Peyer's patch (tissue), 4 donors: ENCODE measurements at places on chromosomes 16 and 17. TPM values are rescaled to one million over a fixed set of nuclear protein-coding genes. Genes with fewer than 3 reads are reported as not detected.
A peak's percentile ranks its signal among the peaks of the same experiment; 100 is the strongest.

INCA1 gene
- not detected for total RNA-seq

MAZ gene
- total RNA-seq, result 144 TPM

CDH1 gene
- 612 TPM for total RNA-seq

MEAK7 gene
- 7.4 TPM for total RNA-seq

SALL1 gene
- 3.4 TPM for total RNA-seq

MYH2 gene
- not detected for total RNA-seq

ANKFN1 gene
- 0.95 TPM for total RNA-seq

SYT17 gene
- total RNA-seq, result 7.0 TPM

PABPN1L gene
- total RNA-seq, result not detected

GPRC5B gene
- 22.9 TPM for total RNA-seq

CPHXL2 gene
- total RNA-seq, result not detected

GRCh38 chr17:40175928-40176753, 1.1 kb upstream of the RAPGEFL1 start:
- DNase-seq, result peak; percentile 88

DNA sequence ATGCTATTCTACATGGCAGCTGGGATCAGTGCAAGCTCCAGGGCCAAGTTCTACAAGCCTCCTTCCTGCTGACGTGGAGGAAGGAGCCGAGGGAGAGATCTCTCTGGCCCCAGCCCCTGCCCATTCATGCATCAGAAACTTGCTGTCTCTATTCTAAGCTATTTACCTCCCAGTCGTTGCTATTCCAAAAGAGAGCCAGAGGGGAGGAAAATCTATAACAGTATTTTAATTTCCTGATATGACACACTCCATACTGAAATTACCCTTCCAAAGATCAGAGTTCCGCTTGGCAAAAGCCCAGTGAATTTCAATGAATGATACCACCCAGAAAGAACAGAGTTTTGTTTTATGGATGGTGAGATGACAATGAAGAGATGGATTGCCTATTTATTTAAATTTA, 133.4 kb downstream of the GRIN2A start:
- DNase-seq, result no peak

GRCh38 chr17:57788725-57789124, 43.6 kb upstream of the CCDC182 start:
- no peak for DNase-seq

- peak; percentile 63 for DNase-seq
Measured at GRCh38 chr16:17346621-17347569, 123.9 kb downstream of the XYLT1 start.

DNA sequence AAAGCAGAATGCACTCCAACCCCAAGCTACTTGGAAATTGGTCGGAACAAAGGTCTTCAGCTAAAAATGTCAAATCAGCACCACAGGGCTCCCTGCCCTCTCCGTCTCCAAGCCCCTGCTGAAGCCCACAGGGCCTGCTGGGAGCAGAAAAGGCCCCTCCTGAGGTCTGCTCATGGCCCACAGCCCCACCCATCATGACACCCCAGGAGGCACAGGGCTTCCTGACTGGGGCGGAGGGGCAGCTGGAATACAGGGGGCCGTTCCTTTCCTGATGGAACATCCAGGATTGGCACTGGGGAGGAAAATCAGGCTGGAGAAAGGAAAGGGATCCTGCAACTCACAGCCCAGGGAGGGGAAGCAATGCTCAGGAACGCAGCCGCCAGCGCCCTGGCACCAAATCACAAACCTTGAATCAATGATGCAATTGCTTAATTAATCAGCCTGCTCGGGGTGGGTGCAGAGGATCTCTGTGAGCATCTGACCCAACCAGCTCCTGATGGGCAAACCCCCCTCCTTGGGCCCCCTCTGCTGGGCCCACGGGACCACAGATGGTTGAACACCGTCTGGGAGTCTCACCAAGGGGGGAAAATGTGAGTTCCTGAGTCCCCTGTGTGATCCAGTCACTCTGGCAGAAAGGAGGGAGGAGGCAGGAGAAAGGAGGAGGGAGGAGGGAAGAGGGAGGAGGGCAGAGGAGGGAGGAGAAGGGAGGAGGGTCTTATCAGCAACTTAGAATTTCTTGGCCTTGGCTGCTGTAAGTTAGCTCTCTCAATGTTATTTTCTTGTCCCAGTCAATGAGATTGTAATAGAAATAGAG, 155.5 kb downstream of the ZNF423 start:
- DNase-seq, result no peak

GRCh38 chr16:69724981-69725479, 1.3 kb downstream of the NQO1 start:
- no peak for DNase-seq

GRCh38 chr16:72938795-72939164, 109.1 kb downstream of the ZFHX3 start:
- peak; percentile 58 for DNase-seq

GRCh38 chr17:40329839-40330794, 21.1 kb downstream of the RARA start:
- DNase-seq, result peak; percentile 76

- no peak for DNase-seq
Measured at GRCh38 chr16:10729104-10730048, 14.3 kb upstream of the NUBP1 start.

- DNase-seq, result no peak
Measured at GRCh38 chr16:27234171-27234570, 30.8 kb downstream of the KDM8 start.

DNA sequence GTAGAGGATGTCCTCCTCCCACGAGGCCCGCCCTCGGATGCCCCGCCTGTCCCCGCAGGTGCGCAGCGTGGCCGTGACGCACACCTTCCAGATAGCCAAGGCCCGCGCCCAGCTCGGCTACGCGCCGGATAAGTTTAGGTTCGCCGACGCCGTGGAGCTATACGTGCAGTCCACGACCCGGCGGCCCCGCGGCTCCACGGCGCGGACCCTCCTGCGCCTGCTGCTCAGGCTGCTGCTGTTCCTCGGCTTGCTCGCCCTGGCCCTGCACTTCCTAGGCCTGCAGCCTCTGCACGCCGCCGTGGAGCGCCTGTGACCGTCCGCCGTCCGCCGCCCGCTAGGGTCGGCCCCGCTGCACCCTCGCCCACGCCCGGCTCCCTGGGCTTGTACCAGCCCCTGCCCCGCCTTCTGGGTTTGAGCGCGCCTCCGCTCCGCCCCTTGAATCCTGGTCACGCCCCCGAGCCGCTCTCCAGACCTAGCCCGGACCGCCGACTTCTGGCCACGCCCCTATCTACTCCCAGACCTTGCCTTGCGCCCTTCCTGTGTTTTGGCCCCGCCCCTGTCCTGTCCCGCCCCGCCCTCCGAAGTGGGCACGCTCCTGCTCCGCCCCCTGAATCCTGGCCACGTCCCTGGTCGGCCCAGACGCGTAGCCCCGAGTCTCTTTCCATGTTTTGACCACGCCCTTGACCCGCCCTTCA, 15.8 kb upstream of the EEF2K start:
- peak; percentile 96 for DNase-seq

GRCh38 chr17:20302246-20302917, 165.0 kb downstream of the LGALS9B start:
- no peak for DNase-seq

DNA sequence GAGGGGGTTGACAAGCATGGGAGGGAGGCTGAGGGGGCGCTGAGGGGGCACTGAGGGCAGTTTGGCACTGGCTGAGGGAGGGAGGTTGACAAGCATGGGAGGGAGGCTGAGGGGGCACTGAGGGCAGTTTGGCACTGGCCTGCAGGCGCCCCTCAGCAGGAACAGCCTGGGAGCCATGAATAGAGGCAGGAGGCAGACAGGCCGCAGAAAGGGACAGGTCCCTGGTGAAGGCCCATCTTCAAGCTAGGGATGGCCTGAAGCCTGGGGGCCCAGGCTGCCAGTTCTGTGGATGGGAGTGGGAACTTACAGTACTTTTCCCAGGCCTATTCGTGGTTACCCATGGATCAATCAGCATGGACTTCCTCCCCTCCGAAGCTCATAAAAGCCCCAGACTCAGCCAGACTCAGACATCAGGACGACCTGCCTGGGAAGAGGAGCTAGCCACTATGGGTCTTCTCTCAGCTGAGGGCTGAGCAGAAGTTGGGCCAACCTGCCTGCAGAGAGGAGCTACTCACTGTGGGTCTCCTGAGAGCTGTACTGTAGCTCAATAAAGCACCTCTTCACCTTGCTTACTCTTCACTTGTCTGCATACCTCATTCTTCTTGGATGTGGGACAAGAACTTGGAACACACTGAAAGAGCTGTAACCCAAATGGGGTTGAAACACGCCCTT, 72.8 kb upstream of the BRD7 start:
- DNase-seq, result peak; percentile 31

GRCh38 chr16:12587646-12588277, 215.9 kb downstream of the CPPED1 start:
- DNase-seq, result peak; percentile 19

DNA sequence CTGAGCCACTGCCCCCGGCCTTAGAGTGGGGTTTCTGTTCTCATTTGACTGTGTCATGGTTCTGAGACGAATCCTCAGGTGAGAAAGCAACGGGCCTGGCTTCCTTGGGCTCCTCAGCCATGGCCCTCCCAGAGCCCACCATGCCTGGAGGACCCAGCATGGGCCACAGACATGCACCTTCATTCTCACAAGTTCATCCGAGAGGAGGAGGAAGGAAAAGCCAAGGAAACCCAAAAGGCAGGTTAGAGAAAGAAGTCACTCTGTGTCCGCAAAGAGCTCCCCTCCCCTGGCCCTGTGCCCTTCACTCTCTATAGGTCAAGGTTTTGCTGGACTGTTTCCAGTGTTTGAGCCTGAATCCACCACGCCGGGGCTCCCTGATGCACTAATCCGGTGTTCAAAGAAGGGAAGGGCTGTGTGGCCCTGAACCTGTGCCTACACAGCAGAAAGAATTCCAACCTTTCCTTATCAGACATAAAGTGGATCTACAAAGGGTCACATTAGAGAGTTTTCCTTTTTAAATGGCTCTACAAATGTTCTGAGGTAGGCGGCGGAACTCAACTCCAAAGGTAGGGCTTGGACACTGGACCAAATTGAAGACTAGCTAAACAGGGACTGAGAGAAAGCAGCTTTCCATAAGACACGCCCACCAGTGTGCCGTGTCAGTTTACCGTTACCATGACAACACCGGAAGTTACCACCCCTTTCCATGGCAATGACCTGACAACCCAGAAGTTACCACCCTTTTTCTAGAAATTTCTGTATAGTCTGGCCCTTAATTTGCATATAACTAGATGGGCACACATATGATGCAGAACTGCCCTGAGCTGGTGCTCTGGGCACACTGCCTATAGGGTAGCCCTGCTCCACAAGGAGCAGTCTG, 15.9 kb upstream of the PECAM1 start:
- peak; percentile 47 for DNase-seq

- DNase-seq, result no peak
Measured at GRCh38 chr17:65066901-65067300, 10.4 kb upstream of the GNA13 start.

DNA sequence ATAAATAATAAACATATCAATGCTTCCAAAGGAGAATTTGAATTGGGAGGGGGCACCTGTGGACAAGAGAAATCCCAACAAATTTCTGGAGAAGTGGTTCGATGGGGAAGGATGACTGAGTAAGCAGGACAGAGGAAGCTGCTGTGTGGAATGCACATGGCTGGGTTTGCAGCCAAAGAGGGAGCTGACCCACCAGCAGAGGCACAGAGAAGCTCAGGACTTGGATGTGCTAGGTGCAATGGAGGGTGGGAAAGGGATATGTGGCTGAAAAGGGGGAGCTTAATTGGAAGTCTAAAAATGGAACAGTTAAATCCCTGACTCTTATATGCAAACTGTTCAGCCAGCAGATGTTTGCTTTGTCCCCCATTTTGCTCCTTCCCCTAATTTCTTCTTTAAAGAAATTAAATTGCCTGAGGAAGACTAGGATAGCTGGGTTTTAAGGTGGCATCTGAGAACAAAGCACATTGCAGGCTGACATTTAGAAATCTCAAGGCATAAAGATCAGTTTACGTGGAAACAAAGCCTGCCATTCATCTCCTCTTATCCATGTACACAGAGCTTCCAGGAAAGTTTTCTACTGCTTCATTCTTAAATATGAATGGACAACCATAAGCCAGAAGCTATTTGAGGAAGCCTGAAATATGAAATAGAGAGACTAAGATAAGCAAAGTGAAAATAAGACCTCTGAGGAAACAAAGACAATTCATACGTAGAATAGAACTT, 23.0 kb upstream of the TNS4 start:
- DNase-seq, result no peak

DNA sequence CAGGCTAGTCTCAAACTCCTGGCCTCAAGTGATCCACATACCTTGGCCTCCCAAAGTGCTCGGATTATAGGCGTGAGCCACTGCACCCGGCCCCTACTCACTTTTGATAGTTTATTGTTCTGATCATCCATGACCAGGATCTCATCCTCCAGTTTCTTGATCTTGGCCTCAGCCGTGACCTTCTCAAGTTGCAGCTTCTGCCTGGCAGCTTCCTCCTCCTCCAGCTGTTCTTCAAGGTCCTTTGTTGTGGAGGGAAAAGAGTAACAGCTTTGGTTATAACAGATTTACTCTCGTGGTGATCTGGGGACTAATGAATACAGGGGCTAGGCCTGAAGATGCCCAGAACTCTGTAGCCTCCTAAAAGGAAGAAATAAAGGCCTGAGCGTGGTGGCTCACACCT, 89.9 kb downstream of the NDE1 start:
- no peak for DNase-seq

- no peak for DNase-seq
Measured at GRCh38 chr17:65593092-65593854, 31.8 kb upstream of the AXIN2 start.

- DNase-seq, result no peak
Measured at GRCh38 chr17:80204626-80205468, 15.3 kb downstream of the SGSH start.

GRCh38 chr16:72856797-72857196, 191.1 kb downstream of the ZFHX3 start:
- DNase-seq, result peak; percentile 38

- no peak for DNase-seq
Measured at GRCh38 chr17:19415806-19416775, 5.1 kb downstream of the RNF112 start.

DNA sequence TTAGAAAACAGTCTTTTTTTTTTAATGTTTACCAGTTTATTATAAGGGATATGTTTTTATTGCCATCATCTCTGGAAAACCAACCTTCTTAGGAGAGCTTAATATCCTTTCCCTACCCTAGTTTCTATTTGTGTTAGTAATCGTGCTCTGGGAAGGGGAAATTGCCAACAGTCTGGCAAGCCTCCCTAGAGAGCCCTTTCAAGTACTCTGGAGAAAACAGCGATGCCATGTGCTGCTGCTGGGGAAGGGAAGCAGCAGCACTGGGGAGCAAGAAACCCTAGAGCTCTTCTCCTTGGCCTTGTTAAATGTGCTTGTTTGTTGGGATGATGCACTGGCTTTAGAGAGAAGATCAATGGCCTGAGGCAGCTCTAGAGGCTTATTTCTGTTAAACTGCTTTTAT, 10.3 kb downstream of the RETREG3 start:
- no peak for DNase-seq

GRCh38 chr17:48053758-48054237, 5.6 kb downstream of the NFE2L1 start:
- no peak for DNase-seq

DNA sequence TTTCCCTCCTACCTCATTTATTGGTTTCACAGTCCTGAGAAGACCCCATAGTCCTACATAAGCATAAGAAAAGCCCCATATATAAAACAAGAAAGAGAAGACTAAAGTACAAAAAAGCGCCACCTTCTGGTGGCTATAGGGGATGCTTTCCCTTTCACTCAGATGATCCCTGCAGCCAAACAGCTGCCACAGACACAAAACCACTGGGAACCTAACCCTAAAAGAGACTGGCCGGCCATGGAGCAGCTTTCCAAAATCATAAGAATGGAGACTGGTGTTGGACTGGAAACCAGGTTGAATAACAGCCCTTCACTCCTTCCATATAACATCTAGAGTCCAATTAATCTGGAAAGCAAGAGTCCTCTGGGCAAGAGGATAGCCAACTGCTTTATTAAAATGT, 11.4 kb downstream of the DYNC1LI2 start:
- no peak for DNase-seq

GRCh38 chr17:39769974-39770587, 32.3 kb downstream of the GRB7 start:
- DNase-seq, result no peak
